Stomach (tissue), 19 donors: ENCODE measurements at places on chromosomes 6 and 20. TPM values are rescaled to one million over a fixed set of nuclear protein-coding genes. Genes with fewer than 3 reads are reported as not detected.

Gene SLC52A3
- 13.3 TPM for total RNA-seq

GRCh38 chr6:16740097-16740496 lies 21.2 kb downstream of the ATXN1 start:
- H3K27me3 ChIP-seq: no peaks in the 10 kb centered on the region
- DNase-seq: no peak
- H3K4me1 ChIP-seq: peaks cover 97% of the 10 kb centered on the region
- peak overlapping the region; percentile 1 for H3K27ac ChIP-seq
- no peak overlapping the region for H3K4me3 ChIP-seq

Gene TP53TG5
- total RNA-seq: not detected

- H3K4me1 ChIP-seq: peaks cover 19% of the 10 kb centered on the region
- H3K27me3 ChIP-seq: no peaks in the 10 kb centered on the region
- no peak overlapping the region for H3K27ac ChIP-seq
- H3K36me3 ChIP-seq: peaks cover 3% of the 10 kb centered on the region
- no peak for DNase-seq
These were observed 6.9 kb upstream of the NSFL1C start for GRCh38 chr20:1473246-1474220.

Gene RBPJL
- not detected for total RNA-seq

- no peaks in the 10 kb centered on the region for H3K4me1 ChIP-seq
- H3K36me3 ChIP-seq: no peaks in the 10 kb centered on the region
- H3K4me3 ChIP-seq: no peak overlapping the region
- H3K27ac ChIP-seq: no peak overlapping the region
These were observed 107.1 kb upstream of the BACH2 start for GRCh38 chr6:90403489-90404381.

- H3K4me3 ChIP-seq: no peak overlapping the region
- no peak for DNase-seq
- H3K27me3 ChIP-seq: no peaks in the 10 kb centered on the region
- H3K27ac ChIP-seq: no peak overlapping the region
These were observed 159.6 kb downstream of the MTHFD1L start for GRCh38 chr6:151025076-151025475.

GRCh38 chr6:153215242-153215641 lies 84.2 kb upstream of the RGS17 start:
- H3K4me3 ChIP-seq: no peak overlapping the region
- no peaks in the 10 kb centered on the region for H3K36me3 ChIP-seq
- H3K27ac ChIP-seq: no peak overlapping the region
- DNase-seq: no peak
- no peaks in the 10 kb centered on the region for H3K4me1 ChIP-seq

DNA sequence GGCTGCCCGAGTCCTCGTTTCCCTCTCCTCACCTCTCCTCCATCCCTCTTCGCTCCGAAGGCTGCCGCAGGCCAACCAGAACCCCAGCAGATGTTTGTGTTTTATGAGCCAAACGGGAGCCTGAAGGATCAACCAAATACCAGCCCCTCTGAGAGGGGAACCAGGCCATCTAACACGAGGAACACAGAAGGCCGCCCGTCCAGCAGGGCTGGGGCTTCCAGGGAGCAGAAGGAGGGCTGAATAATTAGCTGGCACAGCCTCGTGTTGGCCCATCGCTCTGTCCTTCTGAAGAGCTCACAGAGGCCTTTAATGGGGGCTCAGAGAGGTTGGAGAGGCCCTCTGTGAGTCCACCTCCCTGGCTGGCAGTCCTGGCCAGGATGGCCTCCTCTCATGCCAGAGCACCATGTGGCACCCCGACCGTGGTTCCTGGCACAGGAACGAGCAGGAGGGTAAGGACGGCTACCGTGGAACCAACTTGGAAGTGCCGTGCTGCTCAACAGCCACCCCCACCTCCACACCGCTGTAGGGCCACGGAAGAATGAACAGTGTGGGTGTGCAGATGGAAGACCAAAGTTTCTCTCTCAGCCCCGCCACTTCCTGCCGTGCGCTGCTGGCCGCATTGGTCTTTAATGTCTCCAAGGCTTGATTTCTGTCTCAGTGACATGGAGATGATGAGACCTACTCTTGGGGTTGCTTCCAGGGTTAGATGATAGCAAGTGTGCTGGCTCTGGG lies 155.2 kb downstream of the SCML4 start:
- no peaks in the 10 kb centered on the region for H3K27me3 ChIP-seq
- H3K36me3 ChIP-seq: no peaks in the 10 kb centered on the region
- H3K4me3 ChIP-seq: no peak overlapping the region
- peaks cover 10% of the 10 kb centered on the region for H3K4me1 ChIP-seq

Gene MAFB
- total RNA-seq: 9.0 TPM

DNA sequence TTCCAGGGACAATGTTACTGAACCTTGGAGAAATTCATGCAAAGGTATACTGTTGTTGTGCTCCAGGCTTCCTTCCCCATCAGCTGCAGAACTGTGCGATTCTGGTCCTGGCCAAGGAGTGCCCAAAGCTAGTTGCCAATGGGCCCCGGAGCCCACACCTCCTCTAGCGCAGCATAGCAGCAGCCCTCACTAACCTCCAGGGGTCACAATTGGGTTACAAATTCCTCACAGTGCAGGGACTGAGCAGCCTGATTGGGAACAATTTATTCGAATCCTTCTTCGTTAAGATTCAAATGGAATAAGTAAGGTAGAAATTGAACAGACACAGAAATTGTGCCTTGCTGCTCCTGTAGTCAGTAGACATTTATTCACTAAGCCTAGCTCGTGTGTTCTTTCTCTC lies 284.9 kb downstream of the PRKN start:
- no peaks in the 10 kb centered on the region for H3K36me3 ChIP-seq
- no peak overlapping the region for H3K27ac ChIP-seq
- no peak overlapping the region for H3K4me3 ChIP-seq
- DNase-seq: peak; percentile 52
- no peaks in the 10 kb centered on the region for H3K4me1 ChIP-seq

DNA sequence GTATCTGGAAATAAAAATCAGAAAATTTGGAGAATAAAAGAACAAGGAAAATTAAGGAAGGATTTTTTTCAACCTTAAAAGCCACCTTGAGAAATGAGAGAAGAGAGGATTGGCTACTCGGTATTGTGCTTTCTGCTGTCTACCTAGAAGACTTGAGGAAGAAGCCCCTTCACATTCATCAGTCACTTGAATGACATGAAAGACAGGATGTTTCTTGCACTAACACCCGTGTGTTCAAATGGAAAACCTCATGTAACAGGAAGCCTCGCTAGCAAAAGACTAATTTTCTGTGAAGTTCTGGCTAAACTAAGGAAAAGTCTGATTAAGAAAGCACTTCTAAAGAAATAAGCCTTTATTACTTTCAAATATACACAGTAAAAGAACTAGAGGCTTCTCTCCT lies 69.9 kb downstream of the OLIG3 start:
- no peaks in the 10 kb centered on the region for H3K36me3 ChIP-seq
- no peaks in the 10 kb centered on the region for H3K4me1 ChIP-seq
- H3K4me3 ChIP-seq: no peak overlapping the region
- H3K27ac ChIP-seq: no peak overlapping the region
- no peaks in the 10 kb centered on the region for H3K27me3 ChIP-seq
- no peak for DNase-seq

DNA sequence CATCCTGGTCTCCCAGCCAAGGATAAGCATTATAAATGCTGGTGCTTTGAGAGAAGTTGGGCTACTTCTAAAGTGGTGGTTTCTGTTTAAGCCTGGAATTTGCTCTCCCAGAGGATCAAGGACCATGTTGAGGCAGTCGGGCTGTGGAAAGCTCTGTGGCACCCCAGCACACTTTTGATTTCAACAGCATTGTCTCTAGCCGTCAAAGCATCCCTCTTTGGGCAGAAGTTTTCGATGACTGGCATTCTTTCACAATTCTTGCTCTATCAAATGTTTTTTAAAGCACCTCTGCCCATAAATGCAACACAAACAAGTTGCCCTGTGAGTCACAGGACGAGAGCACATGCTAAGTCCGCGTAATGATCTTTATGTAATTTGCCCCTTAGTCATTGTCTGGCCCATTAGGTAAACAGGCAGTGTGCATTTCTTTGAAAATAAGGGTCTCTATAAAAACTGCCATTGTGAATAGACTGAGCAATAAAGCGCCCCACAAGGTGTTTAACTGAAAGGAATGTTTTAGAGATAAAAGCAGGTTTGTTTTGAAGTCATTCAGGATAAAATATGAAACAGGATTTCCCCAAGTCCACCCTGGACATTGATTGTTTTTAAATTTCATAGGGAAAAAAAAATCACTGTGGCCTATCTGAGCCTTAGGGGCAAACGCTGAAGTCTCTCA lies 44.7 kb upstream of the FOXQ1 start:
- H3K27ac ChIP-seq: no peak overlapping the region
- H3K4me1 ChIP-seq: no peaks in the 10 kb centered on the region
- H3K36me3 ChIP-seq: no peaks in the 10 kb centered on the region
- no peaks in the 10 kb centered on the region for H3K27me3 ChIP-seq
- no peak overlapping the region for H3K4me3 ChIP-seq

Gene FAM184A
- 1.8 TPM for total RNA-seq

GRCh38 chr6:10418862-10419748 lies 4.2 kb upstream of the TFAP2A start:
- H3K4me3 ChIP-seq: no peak overlapping the region
- DNase-seq: peak; percentile 72

Gene LHFPL5
- not detected for total RNA-seq

- no peak for DNase-seq
- H3K4me3 ChIP-seq: no peak overlapping the region
- no peaks in the 10 kb centered on the region for H3K27me3 ChIP-seq
These were observed 19.7 kb downstream of the CD40 start for GRCh38 chr20:46137816-46138215.

- peaks cover 14% of the 10 kb centered on the region for H3K4me1 ChIP-seq
- H3K4me3 ChIP-seq: no peak overlapping the region
- DNase-seq: no peak
- H3K27me3 ChIP-seq: no peaks in the 10 kb centered on the region
These were observed 18.5 kb downstream of the RNF144B start for GRCh38 chr6:18405477-18406293.

GRCh38 chr20:33568378-33568777 lies 78.5 kb downstream of the CBFA2T2 start:
- no peaks in the 10 kb centered on the region for H3K36me3 ChIP-seq
- peak; percentile 75 for DNase-seq
- peaks cover 48% of the 10 kb centered on the region for H3K4me1 ChIP-seq
- no peak overlapping the region for H3K4me3 ChIP-seq

DNA sequence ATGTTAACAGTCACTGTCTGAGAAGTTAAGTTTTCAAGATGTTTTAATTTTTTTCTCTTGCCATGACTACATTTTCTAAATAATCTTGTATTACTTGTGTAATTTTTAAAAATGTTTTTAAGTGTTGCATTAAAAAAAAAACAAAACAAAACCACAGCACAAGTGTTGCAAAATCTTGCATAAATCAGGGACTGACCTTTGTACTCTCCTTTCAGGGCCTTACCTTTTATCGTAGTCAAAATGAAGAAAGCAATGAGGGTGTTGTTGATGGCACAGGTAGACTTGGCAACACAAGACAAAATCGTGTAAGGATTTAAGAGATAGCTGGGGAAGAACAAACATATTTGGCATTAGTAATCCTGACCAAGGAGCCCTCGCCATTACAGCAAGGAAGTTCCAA lies 42.5 kb downstream of the PIGU start:
- H3K4me3 ChIP-seq: no peak overlapping the region
- peaks cover 48% of the 10 kb centered on the region for H3K36me3 ChIP-seq
- DNase-seq: no peak
- peaks cover 15% of the 10 kb centered on the region for H3K4me1 ChIP-seq

DNA sequence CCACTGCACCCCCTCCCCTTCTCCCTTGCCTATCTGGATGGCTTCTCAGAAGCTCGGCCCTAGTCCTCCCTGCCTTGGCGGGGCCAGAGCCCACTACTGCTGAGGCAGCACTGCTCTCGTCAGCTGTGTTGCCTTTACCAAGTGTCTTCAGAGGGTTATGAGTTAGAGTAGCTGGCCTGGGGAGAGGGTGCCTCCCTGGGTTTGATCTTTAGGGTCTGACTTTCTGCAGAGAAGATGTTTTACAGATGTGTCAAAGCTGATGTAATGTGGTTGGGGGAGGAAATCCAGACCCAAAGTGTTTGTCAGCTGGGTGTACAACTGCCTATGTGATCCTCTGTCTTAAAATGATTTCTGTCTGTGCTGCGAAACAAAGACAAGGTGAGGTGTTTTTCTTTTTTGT lies 30.4 kb upstream of the PI16 start:
- no peak for DNase-seq
- no peak overlapping the region for H3K27ac ChIP-seq
- no peak overlapping the region for H3K4me3 ChIP-seq
- peaks cover 9% of the 10 kb centered on the region for H3K4me1 ChIP-seq
- H3K27me3 ChIP-seq: no peaks in the 10 kb centered on the region

DNA sequence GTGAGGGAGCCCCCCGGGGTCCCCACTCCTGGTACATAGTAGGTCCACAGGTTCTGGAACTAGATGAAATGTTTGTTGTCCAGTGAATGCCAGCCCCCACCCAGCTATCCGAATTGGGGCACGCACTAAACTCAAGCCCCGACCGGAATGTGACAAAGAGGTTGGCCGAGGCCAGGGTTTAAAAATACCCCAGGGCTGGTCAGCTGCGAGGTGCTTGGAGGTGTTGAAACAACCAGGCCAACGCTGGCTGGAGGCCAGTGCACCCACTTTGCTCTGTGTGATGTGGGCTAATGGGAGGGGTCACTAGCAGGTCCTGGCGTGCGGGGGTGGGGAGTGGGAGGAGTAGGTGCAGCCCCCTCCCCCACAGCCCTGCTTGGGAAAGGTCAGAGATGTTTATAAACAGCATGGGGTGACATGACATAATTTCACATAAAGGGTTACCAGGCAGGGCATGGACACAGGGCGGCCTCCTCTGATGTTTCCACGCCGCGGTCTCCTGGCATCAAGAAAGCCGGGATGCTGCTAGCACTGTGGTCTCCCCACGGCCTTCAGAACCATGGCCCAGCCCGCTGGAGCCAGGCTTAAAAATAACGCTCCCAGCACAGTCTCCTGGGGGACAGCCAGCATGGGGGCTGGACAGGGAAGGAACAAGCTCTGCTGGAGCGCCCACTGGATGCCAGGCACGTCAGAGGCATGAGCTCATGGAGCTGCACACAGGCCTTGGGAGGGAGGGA lies 111.2 kb upstream of the PTPN1 start:
- DNase-seq: peak; percentile 51
- H3K4me1 ChIP-seq: peaks cover 50% of the 10 kb centered on the region
- no peaks in the 10 kb centered on the region for H3K36me3 ChIP-seq
- H3K27ac ChIP-seq: peak overlapping the region; percentile 84

GRCh38 chr6:74408844-74409243 lies 712.8 kb downstream of the CD109 start:
- H3K27ac ChIP-seq: no peak overlapping the region
- H3K4me3 ChIP-seq: no peak overlapping the region
- no peaks in the 10 kb centered on the region for H3K36me3 ChIP-seq

DNA sequence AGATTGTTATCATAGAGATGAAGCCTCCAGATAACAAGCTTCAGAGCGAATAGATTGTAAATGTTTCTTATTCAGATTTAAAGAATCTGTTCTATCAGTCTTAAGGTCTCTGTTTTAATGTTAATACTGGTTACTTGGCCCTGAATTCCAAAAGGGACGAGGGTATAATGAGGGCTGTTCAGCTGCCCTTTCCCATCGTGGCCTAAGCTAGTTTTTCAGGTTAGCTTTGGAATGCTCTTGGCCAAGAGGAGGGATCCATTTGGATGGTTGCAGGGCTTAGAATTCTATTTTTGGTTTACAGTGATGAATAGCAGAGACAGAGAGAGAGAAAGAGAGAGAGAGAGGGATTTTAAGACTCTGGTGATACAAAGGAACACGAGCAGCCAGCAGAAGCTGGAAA lies 62.8 kb upstream of the UFL1 start:
- H3K36me3 ChIP-seq: no peaks in the 10 kb centered on the region
- no peak for DNase-seq
- H3K27me3 ChIP-seq: no peaks in the 10 kb centered on the region
- H3K4me3 ChIP-seq: no peak overlapping the region
- no peak overlapping the region for H3K27ac ChIP-seq

GRCh38 chr6:111838749-111839484 lies 34.3 kb downstream of the FYN start:
- H3K4me3 ChIP-seq: no peak overlapping the region
- peaks cover 15% of the 10 kb centered on the region for H3K4me1 ChIP-seq
- no peak overlapping the region for H3K27ac ChIP-seq
- H3K27me3 ChIP-seq: no peaks in the 10 kb centered on the region
- H3K36me3 ChIP-seq: no peaks in the 10 kb centered on the region
- DNase-seq: no peak
